Stimulated activated CD4-positive, alpha-beta T cell treated with anti-CD3 and anti-CD28 coated beads, TNF-alpha, amount 100 ng/mL, for 4 hours (primary cell): ENCODE measurements at places on chromosomes 5 and 9.

- no peak for DNase-seq
Observed at GRCh38 chr5:78419396-78419795, 59.0 kb downstream of the SCAMP1 start.

DNA sequence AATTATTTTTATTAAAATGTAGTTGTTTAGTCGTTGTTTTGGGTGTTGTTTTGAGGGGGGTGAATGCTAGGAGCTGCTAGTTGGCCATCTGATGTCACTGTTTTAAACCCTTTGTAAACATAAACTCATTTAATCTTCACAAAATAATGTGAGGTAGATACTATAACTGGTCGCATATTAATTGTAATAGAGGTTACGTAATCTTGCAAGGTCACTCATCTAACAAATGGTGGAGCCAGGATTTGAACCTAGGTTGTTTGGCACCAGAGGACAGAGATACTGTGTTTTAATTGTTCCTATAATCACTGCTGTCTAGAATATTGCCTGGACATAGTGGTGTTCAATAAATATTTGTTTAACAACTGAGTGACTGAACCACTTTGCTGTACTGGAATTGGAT, 54.4 kb downstream of the LRRTM2 start:
- DNase-seq, result no peak

GRCh38 chr5:58640011-58640410, 57.1 kb downstream of the RAB3C start:
- no peak for DNase-seq

DNA sequence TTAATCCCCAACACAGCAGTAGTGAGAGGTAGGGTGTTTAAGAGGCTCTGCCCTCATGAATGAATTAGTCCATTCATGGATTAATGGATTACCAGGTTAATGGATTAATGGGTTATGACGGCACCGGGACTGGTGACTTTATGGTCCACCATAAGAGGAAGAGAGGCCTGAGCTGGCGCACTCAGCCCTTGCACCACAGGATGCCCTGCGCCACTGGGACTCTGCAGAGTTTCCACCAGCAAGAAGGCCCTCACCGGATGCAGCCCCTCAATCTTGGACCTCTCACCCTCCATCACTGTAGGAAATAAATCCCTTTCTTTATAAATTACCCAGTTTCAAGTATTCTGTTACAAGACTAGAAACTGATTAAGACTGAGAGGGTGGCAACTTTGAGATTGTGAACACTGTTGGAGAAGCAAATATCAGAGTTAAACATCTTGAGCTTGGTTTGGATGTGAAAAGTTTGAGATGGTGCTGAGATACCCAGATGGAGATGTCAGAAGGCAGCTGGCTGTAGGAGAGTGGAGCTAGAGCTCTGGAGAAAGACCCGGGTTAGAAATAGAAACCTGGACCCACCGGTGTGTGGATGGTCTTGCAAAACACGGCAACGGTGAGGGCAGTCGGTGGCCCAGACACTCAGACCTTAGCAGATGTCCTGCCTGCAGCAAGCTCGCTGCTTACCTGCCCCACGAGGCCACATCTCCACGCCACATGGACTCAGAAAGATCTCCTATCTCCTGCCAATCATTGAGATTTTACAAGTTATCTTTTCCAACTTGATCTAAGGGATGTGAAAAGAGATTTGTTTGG, 98.8 kb downstream of the HSD17B3 start:
- no peak for DNase-seq

- DNase-seq, result no peak
Observed at GRCh38 chr5:106159616-106160015, 1511.1 kb downstream of the EFNA5 start.

DNA sequence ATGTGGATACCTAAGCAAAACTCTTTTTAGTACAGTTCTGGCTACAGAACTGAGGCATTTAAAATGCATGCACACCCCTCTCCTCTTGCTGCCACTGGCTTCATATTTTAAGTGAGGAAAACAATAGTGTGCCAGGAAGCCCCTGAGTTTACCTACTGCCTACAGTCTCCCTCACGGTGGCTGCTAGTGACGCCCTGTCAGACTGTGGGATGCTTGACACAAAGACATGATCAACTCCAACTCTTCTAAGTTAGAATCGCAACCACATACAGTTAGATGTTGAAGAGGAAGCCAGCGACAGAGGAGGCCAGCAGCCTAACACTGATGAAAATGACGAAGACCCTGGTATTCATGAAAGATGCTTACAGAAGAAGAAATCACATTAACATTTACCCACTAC, 1.3 kb downstream of the SEC16A start:
- DNase-seq, result no peak

- DNase-seq, result no peak
Observed at GRCh38 chr5:159555084-159555483, 224.8 kb upstream of the IL12B start.

DNA sequence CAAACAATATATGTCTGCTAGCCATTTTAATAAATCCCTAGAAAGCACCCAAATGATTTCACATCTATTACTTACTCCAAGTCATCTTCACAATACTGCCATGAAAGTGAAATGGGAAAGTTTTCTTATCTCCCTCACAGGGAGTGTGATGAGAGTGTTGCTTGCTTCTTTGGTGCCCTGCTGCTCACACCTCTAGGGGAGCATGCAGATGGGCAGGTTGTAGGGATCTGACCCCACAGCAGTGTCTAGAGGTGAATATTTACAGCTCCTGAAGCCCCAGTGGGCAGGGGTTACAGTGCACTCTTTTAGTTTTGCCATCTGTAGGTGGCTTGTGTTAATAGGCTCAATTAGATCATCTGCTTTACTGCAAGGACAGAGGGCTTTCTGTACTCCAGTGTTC, 173.2 kb downstream of the GABRG2 start:
- no peak for DNase-seq

GRCh38 chr5:128493657-128494329, 44.3 kb downstream of the FBN2 start:
- DNase-seq, result no peak

- no peak for DNase-seq
Observed at GRCh38 chr9:125088752-125089151, 54.6 kb downstream of the SCAI start.

DNA sequence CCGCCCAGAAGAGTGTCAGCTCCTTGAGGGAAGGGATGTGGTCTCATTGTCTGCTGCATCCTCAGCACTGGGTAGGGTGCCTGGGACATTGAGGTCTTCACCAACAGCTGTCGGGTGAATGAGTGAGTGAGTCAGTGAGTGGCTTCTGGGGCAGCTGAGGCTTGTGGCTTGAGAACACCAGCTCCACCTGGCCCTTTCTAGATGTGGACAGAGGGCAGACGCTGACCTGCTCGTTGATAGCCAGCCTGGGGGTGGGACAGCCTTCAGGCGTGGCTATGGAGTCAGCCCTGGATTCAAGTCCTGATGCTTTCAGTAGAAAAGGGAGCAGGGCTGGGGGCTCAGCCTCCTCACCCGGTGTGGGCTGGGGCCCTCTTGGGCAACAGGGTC, 215.1 kb downstream of the C9orf50 start:
- no peak for DNase-seq

- DNase-seq, result no peak
Observed at GRCh38 chr5:54221135-54221534, 89.2 kb downstream of the ARL15 start.

- no peak for DNase-seq
Observed at GRCh38 chr9:114860187-114860586, 54.3 kb upstream of the TNFSF15 start.

DNA sequence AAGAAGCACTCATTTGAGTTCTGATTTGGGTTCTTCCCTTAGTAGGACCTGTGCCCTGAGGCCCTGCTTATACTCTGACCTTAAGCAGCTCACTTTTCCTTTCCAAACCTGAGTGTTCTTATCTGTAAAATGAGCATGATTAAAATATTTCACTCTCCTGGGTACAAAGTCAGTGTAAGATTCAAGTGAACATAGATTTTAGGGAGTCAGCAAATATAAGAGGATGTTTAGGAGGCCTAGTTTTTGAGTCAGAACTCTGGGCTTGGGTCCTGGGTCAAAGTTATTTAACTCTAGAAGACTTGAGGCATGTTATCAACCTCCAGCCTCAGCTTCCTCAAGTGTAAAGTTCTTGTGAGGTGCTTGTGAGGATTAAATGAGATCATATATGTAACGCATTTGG, 8.7 kb upstream of the SPARC start:
- DNase-seq, result no peak

DNA sequence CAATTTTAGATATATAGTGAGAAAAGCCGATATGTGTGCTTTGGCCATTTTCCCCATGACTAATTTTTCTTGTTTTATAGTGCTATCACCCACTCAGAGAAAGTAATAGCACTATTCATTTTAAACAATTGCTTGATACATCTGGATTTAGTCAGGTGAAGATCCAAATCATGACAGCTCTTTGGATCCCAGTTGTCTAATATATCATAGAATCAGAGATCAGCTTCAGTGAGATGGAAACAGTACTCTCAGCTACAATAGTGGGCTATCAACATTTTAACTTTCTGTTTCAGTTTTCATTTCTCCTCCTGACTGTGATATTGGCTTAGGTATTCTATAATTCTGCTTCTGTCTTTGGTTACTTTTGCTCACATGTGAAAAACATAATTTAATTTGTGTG, 38.7 kb downstream of the VCAN start:
- no peak for DNase-seq

DNA sequence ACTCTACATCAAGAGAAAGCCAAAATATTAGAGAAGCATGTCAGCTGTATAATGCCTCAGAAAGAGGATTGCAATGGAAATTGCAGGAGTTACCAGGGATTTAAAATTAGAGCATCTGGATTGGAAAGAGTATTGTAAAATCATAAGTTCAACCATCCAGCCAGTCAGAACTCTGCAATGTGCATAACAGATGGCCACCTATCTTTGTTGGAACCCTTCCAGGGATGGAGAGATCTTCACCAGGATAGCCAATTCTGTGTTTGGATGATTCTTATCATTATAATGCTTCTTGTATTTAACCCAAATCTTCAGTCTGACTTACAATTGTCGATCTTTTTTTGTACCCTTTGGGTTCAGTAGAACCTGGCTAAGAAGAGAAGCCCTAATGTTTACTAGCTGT, 164.4 kb downstream of the TLR4 start:
- no peak for DNase-seq

GRCh38 chr5:50593681-50594080, 72.8 kb upstream of the PARP8 start:
- no peak for DNase-seq

- no peak for DNase-seq
Observed at GRCh38 chr5:109191153-109191558, 218.6 kb downstream of the PJA2 start.

DNA sequence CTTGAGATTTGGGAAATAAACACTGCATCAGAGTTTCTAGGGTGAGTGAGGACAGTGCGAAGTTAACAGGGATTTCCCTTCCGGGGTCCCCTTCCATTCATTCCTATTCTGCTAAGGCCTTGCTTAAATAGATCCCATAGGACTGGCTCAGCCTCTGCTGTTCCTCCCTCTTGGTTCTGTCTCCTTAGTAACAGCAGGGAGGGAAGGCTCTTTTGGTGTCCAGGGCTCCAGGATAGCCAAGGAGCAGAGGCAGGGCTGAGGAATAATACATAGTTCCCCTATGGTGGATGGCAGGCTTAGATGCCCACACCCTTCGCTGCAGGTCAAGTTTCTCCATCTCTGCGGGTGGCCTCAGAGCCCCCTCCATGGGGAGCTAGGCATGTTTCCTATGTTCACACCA, 591.7 kb downstream of the ACTL7B start:
- no peak for DNase-seq

DNA sequence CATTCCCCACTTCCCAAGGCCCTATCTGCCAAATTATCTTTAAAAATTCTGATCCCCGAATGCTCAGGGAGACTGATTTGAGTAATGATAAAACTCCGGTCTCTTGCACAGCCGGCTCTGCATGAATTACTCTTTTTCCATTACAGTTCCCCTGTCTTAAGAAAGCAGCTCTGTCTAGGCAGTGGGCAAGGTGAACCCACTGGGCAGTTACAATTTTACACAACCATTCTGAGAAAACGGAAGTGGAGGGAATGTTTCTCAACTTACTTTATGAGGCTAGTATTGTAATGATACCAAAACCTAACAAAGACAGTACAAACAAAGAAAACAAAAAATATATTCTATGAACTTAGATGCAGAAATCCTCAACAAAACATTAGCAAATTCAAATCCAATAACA, 100.0 kb downstream of the MCTP1 start:
- DNase-seq, result no peak

DNA sequence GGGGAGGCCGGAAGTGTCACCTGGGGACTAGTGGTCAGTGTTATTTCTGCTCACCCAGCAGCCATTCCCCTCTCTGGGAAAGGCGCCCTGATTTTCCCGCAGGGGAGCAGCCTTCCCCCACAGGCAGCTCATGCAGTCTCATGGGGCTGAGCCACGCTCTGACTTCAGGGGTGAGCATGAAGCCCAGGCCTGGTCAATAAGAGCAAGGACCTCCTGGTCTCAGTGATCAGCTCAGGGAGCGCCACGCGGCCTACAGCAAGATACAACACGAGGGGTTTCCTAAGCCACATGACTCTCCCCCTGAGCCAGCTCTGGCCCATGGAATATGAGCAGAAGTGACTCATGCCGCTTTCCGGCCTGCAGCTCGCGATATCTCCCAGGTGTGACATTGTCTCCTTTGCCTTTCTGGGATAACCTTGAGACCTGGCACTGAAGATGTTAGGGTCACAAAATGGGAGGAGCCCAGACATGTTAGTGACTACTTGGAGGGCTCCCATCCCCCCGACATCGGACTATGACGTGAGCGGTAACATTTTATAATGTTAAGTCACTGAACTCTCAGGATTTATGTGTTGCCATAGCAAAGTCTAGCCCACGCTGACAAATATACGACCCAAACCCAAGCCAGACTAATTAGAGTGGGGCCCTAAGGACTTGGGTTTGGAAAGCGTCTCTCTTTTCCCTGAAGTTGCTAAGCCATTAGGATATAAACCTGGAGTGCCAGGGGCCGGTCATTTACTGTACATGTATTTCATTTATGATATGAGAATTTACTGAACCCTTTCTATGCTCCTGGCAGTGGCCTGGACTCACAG, 46.5 kb upstream of the GFPT2 start:
- no peak for DNase-seq
